Activated CD4-positive, CD25-positive, alpha-beta regulatory T cell treated with anti-CD3 and anti-CD28 coated beads, Interleukin-2, amount 50 U/mL, for 16 hours (primary cell): ENCODE measurements at places on chromosomes 11 and 22.

DNA sequence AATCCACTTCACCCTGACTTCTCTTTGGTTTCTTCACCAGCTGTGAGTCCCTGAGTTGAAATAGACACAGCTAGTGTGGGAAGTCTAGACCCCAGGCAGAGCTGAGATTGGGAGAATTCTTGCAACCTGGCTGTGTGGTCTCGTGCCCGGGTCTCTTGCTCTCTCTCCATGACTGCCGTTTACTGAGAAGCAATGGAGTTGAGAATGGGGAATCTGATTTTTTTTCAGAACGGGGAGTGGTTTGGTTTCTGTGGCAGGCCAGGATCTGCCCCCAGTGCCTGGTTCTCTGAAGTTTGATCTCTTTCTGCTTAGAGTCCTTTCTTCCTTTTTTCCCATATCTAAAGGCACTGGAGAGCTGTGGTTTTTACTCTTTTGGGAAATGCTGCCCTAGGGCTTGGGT, 1.5 kb downstream of the SIDT2 start:
- DNase-seq: no peak

DNA sequence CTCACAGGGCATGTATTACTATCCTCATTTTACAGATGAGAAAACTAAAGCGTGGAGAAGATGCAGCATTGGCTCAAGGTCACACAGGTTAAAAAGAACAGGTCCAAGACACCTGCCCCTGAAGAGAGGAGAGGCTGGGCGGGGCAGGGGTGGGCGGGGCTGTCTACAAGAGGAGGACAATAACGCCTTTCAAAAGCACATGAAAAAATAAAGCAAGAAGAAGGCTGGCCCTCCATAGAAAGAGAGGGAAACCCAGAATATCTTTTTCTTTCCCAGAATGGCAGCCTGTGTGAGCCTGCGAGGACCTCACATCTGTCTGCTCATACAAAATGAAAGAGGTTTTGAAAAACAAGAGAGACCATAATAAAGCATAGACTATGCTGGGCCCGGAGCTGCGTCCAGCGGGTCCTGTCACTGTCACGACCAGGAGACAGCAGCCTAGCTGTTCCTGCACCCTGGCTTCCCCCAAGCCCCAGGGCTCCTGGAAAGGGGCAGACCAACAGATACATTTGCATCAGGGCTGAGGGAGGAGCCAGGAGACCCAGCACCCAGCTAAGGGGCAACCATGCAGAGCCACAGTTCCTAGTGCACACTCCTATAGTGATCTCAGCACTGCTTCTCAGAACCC, 61.6 kb downstream of the DSCAML1 start:
- no peak for DNase-seq

DNA sequence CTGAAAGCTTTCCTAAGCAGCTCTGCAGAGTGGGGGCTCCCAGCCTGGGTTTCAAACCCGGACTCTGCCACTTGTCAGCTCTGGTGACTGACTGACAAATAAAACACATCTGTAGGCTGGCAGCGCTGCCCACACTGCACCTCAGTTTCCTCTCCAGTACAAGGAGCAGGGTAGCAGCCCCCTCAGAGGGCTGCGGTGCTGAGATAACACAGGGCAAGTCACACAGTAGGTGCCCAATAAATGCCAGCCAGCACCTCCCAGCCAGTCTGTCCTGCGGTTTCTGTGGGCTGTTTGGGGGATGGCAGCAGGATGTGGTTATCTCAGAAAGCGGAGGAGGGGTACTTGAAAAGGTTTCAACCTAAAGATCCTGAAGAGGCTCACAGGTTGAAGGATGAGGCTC, 1.5 kb downstream of the SYT12 start:
- DNase-seq: no peak

- no peak for DNase-seq
Measured at GRCh38 chr22:28146401-28147314, 227.6 kb upstream of the PITPNB start.

- DNase-seq: no peak
Measured at GRCh38 chr22:50710221-50710620, 27.8 kb upstream of the ACR start.

DNA sequence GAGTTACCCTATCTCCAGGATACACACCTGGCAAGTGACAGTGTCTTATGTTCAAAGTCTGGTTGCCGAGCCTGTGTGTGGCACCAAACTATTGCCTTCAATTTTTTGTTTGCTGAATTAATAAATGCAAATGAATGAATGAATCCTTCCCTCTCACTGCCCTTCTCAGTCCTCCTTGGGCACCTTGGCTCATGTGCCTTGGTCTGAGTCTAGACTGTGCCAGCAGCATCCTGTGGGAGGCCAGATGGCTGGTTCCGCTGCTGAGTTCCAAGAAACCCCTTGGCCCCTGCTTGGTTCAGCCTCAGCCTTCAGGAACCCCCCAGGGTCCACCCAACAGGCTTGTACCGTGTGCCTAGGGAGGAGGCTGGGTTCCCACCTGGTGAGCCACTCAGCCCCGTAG, 31.0 kb downstream of the TOB2 start:
- no peak for DNase-seq

DNA sequence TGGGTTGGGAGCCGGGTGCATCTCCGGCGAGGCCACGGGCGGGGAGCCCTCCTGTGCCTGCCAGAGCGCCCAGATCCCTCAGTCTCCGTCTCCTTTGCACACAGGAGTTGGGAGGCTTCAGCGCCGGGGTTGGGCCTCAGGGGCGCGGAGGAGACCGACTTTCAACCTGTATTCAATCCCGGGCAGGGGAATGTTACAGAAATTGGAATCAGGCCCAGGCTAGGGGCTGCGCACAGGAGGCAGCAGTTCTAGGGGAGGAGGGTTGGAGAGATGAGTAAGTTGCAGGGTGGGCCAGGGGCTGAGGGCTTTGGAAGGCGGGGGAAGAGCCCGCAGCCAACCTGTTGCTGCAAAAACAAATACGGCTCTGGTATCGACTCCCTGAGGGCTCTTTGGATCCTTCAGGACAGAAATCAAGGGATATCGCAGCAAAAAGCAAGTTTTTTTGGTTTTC, 640 bp upstream of the KCNA4 start:
- DNase-seq: no peak

GRCh38 chr22:44024288-44024921, at the start of gene PARVB:
TSS of gene PARVB (plus strand) at chr22:44024302. CDS start at chr22:44024340, 38 bp downstream.
- no peak for DNase-seq

DNA sequence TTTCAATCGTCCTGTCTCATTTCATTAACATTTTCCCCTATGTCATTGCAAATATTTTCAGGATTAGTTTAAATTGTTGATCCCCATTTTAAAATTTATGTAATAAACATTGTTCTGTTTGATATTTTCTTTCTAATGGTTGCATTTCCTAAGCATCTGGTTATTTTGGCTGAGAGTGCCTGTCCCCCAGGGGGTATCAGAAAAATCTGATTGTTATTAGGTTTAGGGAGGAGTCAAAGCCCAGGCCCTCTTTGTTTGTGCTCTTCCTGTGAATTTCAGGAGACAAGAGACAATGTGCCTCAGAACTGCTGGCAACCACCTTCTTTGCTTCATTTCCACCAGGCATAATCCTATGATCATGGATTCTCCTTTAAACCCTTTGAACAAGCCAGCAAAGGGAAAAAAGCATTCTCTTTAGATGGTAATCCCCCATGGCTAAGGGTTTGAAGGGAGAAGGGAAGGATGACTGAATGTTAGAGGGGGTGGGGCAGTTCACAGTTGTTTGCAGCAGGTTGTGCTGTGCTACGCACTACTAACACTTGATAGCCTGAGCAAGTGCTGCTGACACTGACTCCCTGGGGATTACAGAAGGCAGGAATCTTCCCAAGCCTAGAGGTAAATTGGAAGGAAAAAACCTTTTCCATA, 462.4 kb upstream of the LRRC4C start:
- DNase-seq: no peak
